ENCODE measurements at places on chromosomes 6 and 20. TPM values are rescaled to one million over a fixed set of nuclear protein-coding genes. Genes with fewer than 3 reads are reported as not detected.

DNA sequence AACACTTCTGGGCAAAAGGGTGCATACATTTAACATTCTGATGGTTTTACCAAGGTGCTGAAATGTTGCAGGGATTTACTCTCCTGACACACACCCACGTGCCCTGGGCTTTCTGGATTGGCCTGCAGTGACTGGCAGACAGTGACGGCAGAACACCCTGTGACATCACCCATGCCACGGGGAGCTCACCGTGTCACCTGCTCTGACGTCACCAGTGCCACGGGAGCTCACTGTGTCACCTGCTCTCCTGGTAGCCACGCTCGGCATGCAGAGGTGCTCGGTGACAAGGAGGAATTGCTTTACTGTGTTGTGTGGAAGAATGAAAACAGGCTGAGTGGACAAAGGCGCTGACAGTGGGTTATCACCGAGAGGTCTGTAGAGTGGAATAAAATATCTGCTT lies 99.3 kb downstream of the RAMACL start:
- H3K4me1 ChIP-seq = peaks cover 11% of the 10 kb centered on the region

- DNase-seq = no peak
- no peaks in the 10 kb centered on the region for H3K27me3 ChIP-seq
- no peaks in the 10 kb centered on the region for H3K4me1 ChIP-seq
- H3K27ac ChIP-seq = no peak overlapping the region
Measured at GRCh38 chr20:61791995-61792394, 273.7 kb downstream of the TAF4 start.

The ME1 gene
- total RNA-seq = 0.50 TPM

DNA sequence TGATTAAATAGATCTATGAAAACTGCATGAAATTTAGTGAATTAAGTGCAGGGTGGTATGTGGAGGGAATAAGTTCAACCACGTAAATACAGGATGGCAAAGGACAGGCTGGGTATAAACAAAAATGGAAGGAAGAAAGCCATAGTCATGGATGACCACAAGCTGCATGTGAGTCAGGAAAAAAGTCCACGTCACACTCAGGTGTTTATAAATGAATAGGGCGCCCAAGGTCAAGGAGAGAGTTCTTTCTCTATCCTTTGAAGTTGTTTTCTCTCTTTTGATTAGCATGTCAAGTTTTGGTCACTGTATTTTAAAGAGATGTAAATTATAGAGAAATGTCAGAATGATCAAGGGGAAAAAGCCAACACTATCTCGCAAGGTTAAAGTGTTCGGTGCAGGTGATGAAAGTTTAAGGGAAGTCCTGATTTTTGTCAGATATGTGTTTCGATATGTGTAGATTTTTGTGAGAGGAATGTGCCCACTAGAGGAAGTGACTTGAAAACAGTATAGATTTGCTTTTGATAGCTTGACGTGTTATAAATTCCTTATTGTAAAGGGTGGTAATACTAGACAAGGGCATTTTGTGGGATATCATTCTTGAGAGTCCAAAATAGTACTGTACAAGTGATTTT lies 58.7 kb downstream of the MAP3K4 start:
- H3K27ac ChIP-seq = no peak overlapping the region
- no peak overlapping the region for H3K4me3 ChIP-seq
- H3K27me3 ChIP-seq = no peaks in the 10 kb centered on the region
- peaks cover 5% of the 10 kb centered on the region for H3K4me1 ChIP-seq

GRCh38 chr20:49276161-49276960 lies 1.5 kb downstream of the ZNFX1 start:
- H3K4me1 ChIP-seq = peaks cover 44% of the 10 kb centered on the region
- peak overlapping the region; percentile 99 for H3K4me3 ChIP-seq
- H3K27me3 ChIP-seq = no peaks in the 10 kb centered on the region
- H3K36me3 ChIP-seq = peaks cover 68% of the 10 kb centered on the region

DNA sequence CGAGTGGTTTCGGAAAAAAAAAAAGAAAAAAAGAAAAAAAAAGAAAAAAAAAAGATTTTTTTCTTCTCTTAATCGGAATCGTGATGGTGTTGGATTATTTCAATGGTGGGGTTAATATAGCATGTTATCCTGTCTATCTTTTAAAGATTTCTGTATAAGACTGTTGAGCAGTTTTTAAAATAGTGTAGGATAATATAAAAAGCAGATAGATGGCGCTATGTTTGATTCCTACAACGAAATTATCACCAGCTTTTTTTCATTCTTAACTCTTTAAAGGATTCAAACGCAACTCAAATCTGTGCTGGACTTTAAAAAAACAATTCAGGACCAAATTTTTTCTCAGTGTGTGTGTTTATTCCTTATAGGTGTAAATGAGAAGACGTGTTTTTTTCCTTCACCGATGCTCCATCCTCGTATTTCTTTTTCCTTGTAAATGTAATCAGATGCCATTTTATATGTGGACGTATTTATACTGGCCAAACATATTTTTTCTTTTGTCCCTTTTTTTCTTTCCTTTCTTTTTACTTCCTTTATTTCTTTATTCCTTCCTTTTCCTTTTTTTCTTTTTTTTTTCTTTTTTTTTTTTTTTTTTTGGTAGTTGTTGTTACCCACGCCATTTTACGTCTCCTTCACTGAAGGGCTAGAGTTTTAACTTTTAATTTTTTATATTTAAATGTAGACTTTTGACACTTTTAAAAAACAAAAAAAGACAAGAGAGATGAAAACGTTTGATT lies 3.6 kb downstream of the SOX4 start:
- peak overlapping the region; percentile 90 for H3K4me3 ChIP-seq
- peaks cover 49% of the 10 kb centered on the region for H3K27me3 ChIP-seq
- DNase-seq = no peak
- H3K4me1 ChIP-seq = peaks cover 15% of the 10 kb centered on the region

- peak overlapping the region; percentile 95 for H3K27ac ChIP-seq
- H3K27me3 ChIP-seq = no peaks in the 10 kb centered on the region
- H3K36me3 ChIP-seq = peaks cover 13% of the 10 kb centered on the region
- peaks cover 61% of the 10 kb centered on the region for H3K4me1 ChIP-seq
Measured at GRCh38 chr20:50113420-50114224, 672 bp upstream of the UBE2V1 start.

DNA sequence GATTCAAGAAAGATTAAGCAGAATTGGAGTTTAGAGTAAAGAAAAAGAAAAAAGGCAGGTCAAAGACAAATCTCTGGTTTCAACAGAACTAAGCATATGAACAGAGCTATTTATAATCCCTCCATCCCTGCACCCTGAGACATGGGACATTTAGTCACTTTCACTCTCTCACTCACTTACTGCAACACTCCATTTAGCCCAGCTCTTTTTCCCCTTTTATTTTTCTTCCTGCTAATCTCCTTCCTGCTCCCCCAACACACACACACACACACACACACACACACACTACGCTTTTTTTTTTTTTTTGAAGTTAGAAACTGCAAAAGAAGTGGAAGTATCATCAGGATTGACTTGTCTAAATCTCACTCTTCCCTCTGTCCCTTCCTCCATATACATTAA lies 45.1 kb upstream of the TBC1D7 start:
- H3K27me3 ChIP-seq = peaks cover 2% of the 10 kb centered on the region
- peaks cover 11% of the 10 kb centered on the region for H3K36me3 ChIP-seq
- H3K4me3 ChIP-seq = no peak overlapping the region
- DNase-seq = no peak
- H3K4me1 ChIP-seq = peaks cover 16% of the 10 kb centered on the region
- no peak overlapping the region for H3K27ac ChIP-seq

DNA sequence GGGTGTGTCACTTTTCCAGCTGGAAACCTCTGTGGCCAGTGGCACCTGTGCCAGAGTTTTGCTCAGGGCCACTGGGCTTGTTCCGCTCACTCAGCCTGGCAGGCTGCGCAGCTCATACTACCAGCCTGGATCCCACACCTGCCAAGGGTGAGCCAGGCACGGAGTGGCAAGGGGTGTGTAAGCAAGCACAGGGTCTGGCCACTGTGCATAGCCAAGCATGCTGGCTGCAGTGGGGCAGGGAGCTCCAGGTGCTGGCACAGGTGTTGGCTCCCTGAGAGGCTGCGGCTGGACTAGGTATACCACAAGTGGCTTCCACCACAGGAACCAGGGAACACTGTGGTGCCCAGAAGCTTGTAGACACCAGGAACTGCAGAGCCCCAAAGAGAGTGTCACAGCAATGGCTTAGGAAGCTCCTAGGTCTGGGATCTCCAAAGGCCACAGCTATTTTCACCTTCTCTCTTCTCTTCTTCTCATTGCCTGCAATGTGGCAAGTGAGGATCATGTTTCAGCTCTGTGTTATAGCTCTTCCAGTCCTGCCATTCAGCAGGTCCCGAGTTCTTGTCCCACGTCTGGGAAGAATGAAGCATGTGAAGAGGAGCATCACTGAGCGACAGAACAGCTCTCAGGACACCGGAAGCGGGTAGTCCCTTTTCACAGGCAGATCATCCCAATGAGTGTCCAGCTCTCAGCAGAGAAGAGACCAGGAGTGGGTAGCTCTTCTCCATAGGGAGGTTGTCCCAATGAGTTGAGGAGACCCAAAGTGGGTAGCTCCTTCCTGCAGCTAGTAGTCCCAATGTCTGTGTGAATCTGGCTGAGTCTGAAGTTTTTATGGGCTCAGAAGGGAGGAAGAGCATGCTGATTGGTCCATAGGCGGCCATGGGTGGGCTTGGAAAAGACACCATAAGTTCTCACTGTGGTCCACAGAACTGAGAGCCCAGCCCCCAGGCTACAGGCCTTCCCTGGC lies 41.3 kb downstream of the WASF1 start:
- H3K4me1 ChIP-seq = no peaks in the 10 kb centered on the region
- H3K27me3 ChIP-seq = peaks cover 12% of the 10 kb centered on the region
- no peaks in the 10 kb centered on the region for H3K36me3 ChIP-seq
- no peak overlapping the region for H3K4me3 ChIP-seq

The FOXC1 gene
- total RNA-seq = not detected

DNA sequence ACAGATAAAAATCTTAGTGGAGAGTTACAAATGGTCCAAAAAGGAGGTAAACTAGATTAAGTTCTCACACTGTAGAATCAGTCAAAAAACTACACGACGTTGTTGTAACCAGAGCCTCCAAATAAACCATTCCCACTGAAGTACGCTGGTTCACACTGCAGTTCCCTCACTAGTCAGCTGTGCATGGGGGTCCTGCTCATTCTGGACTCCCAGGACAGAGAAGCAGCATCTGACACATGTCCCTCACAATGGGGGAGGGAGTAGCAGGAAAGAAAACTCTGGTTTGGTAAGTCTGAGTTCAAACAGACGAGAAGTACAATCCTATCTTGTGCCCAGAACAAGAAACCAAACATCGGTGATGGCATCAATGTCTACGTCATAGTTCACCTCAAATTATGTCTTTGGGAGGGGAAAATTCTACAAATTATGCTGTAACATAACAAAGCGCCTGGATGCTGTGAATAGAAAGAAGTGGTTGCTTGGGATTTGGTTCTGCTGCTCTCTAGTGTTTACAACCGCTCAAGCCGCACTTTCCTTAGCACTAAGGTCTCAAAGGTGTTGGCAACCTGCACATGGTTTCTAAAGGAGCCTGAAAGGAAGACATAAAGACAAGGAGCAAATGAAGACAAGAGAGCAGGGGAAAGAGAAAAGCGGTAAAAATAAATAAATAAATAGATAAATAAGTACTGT lies 208.0 kb downstream of the GMDS start:
- H3K36me3 ChIP-seq = peaks cover 2% of the 10 kb centered on the region
- no peak for DNase-seq
- H3K27ac ChIP-seq = no peak overlapping the region
- H3K4me1 ChIP-seq = peaks cover 21% of the 10 kb centered on the region
- H3K27me3 ChIP-seq = peaks cover 2% of the 10 kb centered on the region

Data from activated naive CD8-positive, alpha-beta T cell treated with anti-CD3 and anti-CD28 coated beads, Interleukin-2, amount 10 ng/mL, durations not matched to agents 7 days and 5 days (primary cell).